Dorsolateral prefrontal cortex (tissue), 122 donors: ENCODE measurements at places on chromosomes 6 and 20.

GRCh38 chr6:137188855-137189254 lies 15.4 kb upstream of the IL22RA2 start:
- no peak for DNase-seq

GRCh38 chr20:45861221-45862075 lies 4.0 kb downstream of the ZSWIM3 start:
- no peak for DNase-seq

DNA sequence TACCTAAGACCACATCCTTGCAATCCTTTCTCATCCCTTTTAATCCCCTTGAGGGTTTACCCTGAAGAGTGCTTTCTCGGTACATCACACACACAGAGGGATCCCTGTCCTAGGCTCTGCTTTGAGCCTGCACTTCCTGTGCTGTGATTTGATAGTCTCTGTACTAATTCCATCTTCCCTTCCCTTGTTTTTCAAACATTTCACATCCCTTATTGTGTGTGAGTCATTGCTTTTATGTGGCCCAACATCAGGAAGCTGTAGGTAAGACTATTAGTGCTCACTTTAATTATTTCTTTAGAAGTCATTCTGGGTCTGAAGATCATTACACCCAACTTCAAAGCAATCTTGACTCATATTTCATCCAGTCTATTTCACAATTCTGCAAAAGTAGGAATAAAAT lies 57.2 kb upstream of the ANKEF1 start:
- no peak for DNase-seq

- no peak for DNase-seq
Observed at GRCh38 chr20:7657569-7657968, 282.7 kb downstream of the HAO1 start.

- DNase-seq: no peak
Observed at GRCh38 chr20:1449370-1449769, 17.3 kb downstream of the NSFL1C start.

DNA sequence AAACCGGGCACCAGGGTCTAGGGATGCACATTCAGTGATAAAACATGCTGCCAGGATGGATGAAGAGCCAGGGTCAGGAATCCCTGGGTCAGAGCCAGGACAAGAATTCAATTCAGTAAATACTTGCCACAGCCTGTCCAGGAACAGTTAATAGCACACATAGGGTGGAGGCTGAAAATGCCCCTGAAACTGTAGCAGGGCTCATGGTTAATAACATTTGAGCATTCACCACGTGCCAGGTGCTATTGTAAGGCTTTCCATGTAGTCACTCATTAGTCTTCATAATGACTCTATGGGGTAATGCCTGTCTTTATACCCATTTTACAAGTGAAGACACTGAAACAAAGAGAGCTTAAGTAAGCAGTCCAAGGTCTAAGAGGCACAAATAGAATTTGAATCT lies 296.3 kb downstream of the LRFN2 start:
- DNase-seq: no peak

DNA sequence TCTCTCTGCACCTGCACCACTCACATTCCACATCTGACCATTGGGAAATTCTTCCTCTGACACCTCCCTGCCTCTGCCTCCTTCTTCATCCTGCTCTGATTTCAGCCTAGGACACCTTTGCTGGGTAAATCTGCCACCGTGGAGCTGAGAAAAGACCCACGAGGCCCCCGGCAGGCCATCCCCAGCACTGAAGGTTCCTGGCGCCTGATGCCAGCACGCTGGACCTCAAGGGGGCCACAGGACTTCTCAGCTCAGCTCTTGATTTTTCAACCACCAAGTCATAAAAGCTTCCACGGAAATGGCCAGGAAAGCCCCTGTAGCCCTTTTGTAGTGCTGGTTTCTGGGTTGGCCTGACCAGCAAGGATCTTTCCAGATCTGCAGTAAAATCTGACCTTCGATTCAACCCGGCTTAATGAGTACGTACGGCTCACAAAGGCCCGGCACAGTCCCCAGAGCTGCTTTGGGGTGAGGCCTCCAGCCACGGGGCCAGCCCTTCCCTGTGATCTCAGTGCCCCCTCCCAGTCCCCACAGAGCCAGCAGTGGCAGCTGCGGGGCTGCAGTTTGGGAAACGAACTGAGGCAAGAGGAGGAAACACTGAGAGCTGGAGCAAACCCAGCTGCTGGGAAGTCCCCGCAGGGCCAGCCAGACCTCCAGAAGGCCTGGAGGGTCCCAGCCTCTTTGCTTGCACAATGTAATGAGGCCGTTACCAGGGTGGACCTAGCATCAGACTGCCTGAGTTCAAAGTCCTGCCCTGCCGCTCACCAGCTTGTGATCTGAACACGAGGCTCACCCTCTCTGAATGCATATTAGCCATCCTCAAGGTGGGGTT lies 157.5 kb downstream of the BMP7 start:
- DNase-seq: no peak

DNA sequence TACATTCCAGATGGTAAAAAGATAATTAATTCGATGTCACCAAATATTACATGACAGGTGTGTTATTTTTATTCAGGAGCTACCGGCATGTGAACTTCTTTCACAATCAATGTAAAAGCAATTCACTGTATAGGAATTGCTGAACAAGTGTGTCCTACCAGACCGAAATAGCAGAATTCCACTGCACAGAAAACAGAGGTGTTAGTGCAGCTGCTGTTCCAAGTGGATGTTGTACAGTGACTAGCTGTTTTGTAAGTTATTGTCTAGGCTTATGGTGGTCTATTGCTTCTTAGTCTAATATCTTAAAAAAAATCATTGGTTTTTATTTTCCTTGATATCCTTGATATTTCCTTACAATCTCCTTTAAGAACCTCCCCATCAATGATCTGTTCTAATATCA lies 107.4 kb downstream of the COL19A1 start:
- DNase-seq: no peak

DNA sequence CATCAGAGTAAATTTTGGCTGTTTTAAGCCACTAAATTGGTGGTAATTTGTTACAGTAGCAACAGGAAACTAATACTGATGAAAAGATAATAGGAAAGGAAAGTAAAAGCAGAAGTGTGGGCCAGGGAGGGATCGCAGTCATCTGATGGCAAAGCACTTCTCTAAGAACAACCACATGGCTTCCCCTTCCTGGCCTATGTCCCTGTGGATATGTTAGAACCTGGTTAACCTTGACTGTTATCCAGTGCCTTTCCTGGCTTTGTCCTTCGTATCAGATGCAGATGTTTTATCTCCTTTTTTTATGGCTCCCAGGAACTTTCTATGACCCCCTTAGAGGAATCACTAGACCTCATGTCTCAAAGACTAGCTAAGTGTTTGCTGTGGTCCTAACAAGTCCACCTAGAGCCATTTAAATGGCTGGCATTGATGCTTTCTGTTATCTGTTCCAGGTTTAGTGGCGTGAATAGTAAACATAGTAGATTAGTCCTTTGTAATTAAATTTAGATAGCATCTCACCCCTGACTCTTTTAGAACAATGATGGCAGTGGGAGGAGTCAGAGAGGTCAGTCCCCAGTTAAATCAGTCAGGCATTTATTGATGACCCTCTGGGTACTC lies 79.2 kb upstream of the PHACTR2 start:
- no peak for DNase-seq

GRCh38 chr6:45816674-45817297 lies 198.9 kb downstream of the CLIC5 start:
- DNase-seq: no peak

DNA sequence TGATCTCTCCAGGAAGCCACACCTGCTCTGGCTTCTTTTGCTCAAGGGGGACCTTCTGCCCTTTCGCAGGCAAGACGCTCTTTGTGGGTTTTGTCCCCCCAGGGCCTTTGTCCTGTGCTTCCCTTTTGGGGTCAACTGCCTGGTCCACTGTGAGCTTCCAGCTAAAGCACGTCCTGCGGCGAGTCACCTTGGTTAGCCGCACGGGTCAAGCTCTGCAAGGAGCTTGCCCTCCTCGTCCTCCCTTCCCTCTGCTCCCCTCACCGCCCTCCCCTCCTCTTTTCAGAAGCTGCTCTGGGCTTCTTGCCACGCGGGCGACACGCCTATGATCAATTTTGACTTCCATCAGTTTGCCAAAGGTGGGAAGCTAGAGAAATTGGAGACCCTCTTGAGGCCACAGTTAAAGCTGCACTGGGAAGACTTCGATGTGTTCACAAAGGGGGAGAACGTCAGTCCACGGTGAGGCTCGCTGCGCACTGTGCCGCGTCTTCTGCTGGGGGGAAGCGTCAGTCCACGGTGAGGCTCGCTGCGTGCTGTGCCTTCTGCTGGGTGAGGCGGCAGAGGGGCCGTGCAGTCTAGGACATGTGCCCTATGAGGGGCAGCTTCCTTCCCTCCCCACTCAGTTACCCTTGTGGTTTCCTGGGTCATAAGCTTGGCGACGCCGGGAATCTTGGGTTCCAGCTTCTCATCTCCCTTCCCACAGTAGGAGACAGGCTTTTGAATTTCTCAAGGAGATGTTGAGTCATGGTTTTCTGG lies 80.2 kb downstream of the SYNJ2 start:
- DNase-seq: no peak

DNA sequence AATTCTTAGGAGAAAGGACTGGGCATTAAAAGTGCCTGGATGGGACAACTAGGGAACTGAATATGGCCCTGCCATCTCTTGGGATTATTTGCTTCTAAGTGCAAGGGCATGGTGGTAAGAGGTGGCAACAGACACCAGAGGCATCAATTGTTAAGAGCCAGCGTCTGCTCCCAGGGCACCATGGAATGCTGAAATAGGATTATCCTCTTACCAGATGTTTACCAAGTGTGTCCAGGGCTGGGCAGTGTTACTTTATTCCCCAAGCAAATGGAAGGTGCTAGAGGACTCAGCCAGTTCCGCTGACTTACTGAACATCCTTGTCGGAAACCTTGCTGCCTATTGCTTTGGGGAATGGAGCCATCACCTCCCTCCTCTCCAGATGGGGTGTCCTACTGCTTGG lies 273.6 kb upstream of the SUPT3H start:
- DNase-seq: no peak
